ENCODE measurements at places on chromosomes 16 and 17. TPM values are rescaled to one million over a fixed set of nuclear protein-coding genes. Genes with fewer than 3 reads are reported as not detected.

The RAD51C gene
- 10.8 TPM for total RNA-seq

The RGS9 gene
- 0.27 TPM for total RNA-seq

The CCL14 gene
- not detected for total RNA-seq

The PRRT2 gene
- total RNA-seq, result 0.27 TPM

The HBZ gene
- not detected for total RNA-seq

The TEX2 gene
- 17.5 TPM for total RNA-seq

The PLCG2 gene
- 70.3 TPM for total RNA-seq

The WNK4 gene
- total RNA-seq, result under 0.01 TPM

The SDR42E1 gene
- 2.7 TPM for total RNA-seq

The NHLRC4 gene
- total RNA-seq, result 14.3 TPM

The PTX4 gene
- total RNA-seq, result 0.27 TPM

The CCL13 gene
- not detected for total RNA-seq

The SAMD14 gene
- 1.1 TPM for total RNA-seq

The MYCBPAP gene
- 5.4 TPM for total RNA-seq

The ZNF276 gene
- 71.4 TPM for total RNA-seq

The B3GNT9 gene
- total RNA-seq, result 9.2 TPM

The OTOP3 gene
- not detected for total RNA-seq

GRCh38 chr17:44672479-44673093 lies 16.3 kb downstream of the MEIOC start:
- no peak for DNase-seq

DNA sequence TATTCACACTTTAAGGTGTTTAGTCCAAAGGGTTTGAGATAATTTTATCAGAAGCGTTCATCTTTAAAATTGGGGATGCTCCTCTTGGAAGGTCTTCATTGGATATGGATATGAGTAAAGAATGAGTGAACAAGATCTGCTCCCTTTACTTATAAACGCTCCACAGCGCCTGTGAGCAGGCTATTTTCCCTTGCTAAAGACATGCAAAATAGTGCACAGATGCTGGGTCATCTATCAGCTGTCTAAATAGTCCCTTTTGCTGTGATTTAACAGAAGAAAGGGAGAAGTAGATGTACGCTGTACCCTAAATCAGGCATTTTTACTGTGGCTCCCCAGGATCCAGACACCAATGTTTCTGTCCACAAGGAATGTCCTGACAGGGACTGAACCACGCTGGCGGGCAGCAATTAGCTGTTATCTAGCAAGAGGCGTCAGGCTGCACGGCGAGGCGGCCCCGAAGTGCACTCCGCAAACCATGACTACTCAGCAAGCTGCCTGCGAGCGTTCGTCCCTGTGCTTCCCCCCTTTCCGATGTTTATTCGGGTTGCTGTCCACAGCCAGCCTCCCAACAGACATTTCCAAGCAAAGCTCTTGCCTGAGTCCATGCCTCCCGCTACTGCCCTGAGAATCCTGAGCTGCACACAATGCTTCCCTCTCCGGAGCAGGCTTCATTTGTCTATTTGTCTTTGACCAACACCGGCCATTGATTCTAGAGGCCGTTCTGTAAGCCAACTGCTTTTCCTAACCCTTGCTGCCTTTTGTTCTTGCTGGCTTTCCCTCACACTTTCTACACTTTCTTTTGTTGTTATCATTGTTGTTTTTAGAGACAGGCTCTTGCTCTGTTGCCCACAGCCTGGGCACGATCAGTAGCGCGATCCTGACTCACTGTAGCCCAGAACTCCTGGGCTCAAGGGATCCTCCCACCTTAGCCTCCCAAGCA lies 55.7 kb upstream of the CNEP1R1 start:
- no peak for DNase-seq

DNA sequence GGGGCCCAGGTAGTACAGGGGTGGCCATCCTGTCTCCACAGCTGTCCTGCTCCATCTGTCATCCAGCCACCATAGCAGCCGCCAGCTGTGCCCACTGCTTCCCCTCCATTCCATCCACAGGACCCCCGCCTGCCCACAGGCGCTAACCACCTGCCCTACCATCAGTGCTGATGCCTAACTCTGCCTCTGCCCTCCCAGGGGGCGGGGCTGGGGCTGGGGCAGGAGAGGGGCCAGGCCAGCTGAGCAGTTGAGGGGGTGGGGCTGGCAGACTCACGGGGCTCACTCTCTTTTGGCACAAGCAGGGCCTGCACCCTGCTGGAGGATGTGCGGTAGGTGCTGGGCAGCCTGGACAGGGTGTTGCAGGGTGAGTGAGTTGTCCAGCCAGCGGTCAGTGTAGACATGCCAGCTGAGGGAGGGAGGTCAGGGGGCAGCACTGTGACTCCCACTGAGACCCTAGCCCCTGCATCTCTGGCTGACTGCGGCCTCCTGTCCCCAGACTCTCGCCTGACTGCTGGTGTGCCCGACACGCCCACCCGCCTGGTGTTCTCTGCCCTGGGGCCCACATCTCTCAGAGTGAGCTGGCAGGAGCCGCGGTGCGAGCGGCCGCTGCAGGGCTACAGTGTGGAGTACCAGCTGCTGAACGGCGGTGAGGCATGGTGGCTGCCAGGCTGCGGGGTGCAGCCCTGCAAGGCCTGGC lies 9.6 kb downstream of the GALK1 start:
- DNase-seq, result no peak

- DNase-seq, result no peak
Observed at GRCh38 chr17:75981019-75981615, 2.1 kb downstream of the TEN1 start.

GRCh38 chr17:42112552-42113176 lies at the start of gene DHX58:
Gene DHX58 (minus strand): TSS chr17:42112714. CDS start chr17:42111892, 822 bp downstream.
- peak; percentile 59 for DNase-seq

- no peak for DNase-seq
Observed at GRCh38 chr16:28913946-28914724, 10.9 kb downstream of the RABEP2 start.

DNA sequence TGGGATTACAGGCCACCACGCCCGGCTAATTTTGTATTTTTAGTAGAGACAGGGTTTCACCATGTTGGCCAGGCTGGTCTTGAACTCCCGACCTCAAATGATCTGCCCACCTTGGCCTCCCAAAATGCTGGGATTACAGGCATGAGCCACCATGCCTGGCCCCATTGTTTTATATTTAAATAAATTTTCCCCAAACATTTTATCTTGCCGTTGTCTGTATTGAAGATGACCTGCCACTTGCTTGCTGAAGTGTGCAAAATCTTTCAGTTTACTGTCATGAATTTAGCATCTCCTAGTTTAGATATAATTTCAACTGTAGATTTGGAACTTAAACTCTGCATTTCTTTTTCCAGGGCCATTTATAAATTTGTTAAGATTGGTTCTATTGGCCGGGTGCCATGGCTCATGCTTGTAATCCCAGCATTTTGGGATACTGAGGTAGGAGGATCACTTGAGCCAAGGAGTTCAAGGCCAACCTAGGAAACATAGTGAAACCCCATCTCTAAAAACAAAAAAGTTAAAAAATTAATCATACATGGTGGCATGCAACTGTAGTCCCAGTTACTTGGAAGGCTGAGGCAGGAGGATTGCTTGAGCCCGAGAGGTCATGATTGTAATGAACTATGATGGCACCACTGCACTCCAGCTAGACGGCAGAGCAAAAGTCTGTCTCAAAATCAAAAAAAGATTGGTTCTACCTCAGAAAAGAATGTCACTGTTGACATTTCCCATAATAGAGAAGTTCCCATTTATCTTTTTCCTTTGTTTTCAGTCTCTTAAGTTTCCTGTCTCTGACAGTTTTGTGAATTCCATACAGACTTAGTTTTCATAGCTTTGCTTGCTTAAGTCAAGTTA lies 84.4 kb downstream of the VMP1 start:
- no peak for DNase-seq

DNA sequence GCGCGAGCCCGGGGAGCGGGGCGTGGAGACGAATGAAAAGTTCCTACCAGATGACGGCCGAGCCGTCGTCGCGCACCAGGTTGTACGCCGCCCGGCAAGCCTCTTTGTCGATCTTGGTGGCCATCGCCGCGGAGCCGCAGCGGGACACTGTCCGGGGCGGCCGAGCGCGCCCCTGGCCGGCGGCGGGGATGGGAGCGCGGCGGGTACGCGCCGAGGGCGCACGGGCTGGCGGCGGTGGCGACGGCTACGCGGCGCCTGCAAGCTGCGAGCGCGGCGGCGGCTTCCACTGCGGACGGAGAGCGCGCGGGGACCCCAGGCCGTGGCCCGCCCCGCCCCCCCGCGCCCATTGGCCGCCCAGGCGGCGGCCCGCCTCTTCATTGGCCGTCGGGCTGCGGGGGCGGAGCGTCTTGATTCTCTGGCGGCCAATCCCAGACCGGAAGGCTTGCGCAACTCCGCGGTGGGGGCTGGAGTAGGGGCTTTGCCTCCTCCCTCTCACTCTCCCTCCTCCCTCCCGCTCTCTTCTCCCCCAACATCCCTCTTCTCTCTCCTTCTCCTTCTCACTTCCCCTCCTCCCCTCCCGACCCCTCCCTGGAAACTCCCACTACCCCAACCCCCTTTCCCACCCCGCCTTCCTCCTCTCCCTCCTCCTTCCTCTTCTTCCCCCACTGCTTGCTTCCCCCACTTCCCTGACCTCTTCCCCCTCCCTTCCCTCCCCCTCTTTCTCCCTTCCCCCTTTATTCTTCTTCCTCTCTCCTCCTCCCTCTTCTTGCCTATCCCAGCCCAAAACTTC lies at the start of gene COTL1:
COTL1 (minus strand) TSS at position 288 of the 790 bp plus-strand sequence; CDS start at position 124, 164 bp downstream.
- peak; percentile 86 for DNase-seq

DNA sequence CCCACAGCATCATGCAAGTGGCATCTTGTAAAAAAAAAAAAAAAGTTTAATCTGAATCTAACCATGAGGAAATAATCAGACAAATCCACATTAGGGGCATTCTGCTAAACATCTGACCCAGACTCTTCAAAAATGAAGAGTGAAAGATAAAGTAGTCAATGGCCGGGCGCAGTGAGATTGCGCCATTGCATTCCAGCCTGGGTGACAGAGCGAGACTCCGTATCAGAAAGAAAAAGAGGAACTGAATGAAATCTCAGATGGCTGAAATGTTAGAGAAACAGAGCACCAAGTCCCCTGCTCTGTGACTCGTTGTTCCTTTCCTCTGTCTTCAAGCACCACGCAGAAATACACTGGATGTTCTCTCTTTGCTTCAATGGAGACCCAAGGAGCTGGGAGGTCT lies 12.7 kb upstream of the RNF135 start:
- peak; percentile 75 for DNase-seq

GRCh38 chr16:71514476-71514875 lies 11.8 kb upstream of the CHST4 start:
- DNase-seq, result no peak

GRCh38 chr16:25633549-25633948 lies 58.2 kb upstream of the HS3ST4 start:
- DNase-seq, result no peak

DNA sequence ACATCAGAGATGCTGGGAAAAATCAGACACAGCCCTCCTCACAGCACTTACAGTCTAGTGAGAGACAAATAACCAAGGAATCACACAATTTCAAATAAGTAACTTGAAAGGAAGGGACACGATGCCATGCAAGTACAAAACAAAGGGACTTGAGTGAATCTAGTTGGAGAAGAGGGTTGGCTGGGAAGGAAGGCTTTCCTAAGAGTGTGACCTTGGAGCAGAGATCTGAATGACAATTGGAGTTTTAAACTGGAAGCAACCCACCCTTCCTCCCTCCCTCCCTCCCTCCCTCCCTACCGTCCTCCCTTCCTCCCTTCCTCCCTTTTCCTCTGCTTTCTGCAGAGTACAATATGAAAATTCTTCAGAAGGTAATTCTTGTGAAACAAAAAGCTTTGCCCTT lies 31.1 kb downstream of the ADAMTS18 start:
- no peak for DNase-seq

- DNase-seq, result no peak
Observed at GRCh38 chr16:21169249-21169981, 10.9 kb downstream of the LDAF1 start.

DNA sequence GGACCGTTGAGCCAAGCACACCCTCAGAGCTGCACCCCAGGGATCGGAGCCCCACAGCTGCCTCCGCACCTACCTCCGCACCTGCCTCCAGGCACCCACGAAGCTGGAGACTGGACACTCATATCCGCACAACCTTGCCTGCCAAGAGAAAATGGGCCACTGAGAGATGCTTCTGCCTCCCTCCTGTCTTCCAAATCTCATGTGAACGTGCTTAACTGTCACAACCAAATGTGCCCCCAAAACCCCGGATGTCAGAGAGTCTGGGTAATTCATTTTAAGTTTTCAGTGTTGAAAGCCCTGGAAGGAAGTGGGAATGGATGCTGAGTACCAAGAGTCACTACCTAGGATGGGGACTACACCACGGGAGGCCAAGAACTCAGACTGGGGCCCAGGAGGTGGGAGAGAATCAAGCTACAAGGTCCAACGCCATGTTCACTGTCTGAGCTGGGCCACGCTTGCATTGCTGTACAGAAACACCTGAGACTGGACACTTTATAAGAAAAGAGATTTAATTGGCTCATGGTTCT lies 49.5 kb upstream of the MEAK7 start:
- no peak for DNase-seq

DNA sequence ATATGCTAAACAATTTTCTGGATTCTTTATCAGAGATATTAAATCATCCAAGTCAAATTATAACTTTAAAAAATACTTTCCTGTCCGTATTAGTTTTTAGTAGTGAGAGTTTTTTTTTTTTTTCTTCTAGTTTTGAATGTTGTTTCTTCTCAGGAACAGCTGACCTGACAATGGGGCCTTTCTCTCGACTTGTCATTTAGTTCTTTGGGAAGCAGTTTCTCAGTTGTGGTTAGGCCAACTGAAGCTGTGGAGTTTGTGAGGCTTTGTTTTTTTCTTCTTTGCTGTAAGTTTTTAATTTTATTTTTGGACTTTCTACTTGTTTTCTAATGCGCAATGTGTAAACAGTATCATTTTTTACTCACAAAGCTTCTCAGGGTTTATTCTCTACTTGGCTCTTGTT lies 140.8 kb downstream of the FTO start:
- no peak for DNase-seq

DNA sequence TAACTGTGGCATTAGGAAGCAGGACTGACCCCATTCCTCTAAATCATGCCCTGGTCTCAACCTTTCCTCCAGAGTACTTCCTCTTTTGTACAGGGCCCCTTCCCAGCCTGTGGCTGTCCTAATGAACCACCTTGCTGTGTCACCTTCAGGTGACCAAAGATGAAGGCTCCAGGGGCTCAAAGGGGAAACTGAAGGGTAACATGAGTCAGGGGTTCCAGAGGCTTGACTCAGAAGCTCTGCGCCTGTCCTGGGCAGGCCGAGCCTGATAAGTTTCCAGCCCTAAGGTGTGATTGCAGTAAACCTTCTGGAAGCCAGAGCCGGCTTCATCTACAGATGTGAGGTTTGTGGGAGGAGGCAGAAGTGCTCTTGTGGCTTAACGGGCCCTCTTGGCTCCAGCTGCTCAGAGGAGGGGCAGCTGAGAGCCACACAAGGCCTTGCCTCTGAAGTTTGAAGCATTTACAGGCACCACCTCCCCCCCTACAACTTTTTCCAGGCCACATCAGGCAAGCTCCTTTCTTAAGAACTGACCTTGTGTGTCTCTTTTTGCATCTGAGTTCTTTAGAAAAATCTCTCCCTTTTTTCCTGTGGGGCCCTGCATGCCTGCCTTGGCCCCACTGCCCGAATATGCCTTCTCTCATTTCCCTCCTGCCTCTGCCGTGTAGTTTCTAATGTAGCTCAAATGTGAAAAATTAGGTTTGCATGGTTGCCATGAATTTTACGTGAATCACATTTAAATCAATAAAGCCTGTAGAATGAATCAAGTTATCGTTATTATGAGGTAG lies 149.9 kb downstream of the CLEC16A start:
- DNase-seq, result peak; percentile 77

GRCh38 chr16:77437859-77438258 lies 3.0 kb upstream of the ADAMTS18 start:
- no peak for DNase-seq

- DNase-seq, result no peak
Observed at GRCh38 chr17:1960545-1960912, 64.6 kb downstream of the RTN4RL1 start.

All from hematopoietic multipotent progenitor cell (in vitro differentiated cells).